ENCODE measurements at places on chromosomes 6 and 20. TPM values are rescaled to one million over a fixed set of nuclear protein-coding genes. Genes with fewer than 3 reads are reported as not detected.

DNA sequence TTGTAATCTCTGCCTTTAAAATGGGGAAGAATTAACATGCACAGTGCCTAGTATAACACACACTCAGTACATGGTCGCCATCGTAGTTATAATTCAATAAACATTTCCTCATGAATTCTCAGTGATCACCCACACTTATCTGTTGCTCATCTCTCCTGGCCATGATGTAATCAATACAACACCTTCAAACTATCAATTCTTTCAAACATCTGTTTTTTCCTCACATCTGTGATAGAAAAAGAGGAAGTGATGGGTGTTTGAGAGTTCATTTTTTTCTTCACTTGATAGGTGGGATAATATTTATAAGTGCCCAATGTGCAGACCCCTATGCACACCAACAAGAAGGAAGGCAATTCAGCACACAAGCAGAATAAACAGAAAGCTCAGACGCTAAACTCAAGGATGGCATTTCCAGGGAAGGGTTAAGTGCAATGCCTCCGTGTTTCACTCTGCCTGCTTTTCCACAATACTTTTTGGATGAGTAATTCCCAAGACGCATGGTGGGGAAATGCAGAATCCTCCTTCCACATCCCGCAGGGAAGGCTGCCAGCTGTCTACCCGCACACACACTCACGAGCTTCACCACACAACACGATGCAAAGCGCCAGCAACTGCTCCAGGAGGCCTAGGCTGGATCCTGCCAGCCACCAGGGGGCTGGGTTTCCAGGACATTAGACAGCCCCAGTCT, 100.3 kb downstream of the GMPR start:
- DNase-seq = peak; percentile 62

MOG gene
- not detected for total RNA-seq

- DNase-seq = no peak
These were observed 20.3 kb upstream of the GTF3C6 start for GRCh38 chr6:110938171-110938570.

DNA sequence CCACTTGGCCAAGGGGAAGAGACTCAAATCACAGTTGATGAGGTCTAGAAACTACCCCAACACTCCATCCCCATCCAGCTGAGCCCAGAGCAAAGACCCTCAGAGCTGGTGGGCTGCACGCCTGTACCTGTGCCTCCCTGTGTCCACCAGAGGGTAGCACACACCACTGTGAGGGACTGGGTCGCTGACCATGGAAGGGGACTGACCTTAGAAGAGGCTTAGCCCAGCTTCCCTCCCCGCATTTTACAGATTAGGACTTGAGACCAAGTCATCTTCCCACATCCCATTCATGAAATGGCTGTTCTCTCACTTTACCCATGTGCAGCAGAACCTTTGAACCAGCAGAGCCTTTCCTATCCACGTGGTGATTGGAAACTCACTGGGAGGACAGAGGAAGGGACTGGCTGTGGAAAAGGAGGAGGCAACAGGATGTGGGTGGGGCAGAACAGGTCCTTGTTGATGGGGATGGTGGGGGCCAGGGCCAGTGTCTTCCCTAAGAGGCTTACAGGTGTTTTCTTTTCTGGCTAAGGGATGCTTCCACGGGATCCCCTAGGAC, 44.3 kb downstream of the CPXM1 start:
- DNase-seq = no peak

GRCh38 chr6:41170547-41171160, 7.7 kb upstream of the TREM2 start:
- no peak for DNase-seq

GRCh38 chr20:14561741-14562221, 224.4 kb upstream of the FLRT3 start:
- DNase-seq = no peak

GRCh38 chr6:158765499-158766068, 53.6 kb downstream of the EZR start:
- no peak for DNase-seq

DNA sequence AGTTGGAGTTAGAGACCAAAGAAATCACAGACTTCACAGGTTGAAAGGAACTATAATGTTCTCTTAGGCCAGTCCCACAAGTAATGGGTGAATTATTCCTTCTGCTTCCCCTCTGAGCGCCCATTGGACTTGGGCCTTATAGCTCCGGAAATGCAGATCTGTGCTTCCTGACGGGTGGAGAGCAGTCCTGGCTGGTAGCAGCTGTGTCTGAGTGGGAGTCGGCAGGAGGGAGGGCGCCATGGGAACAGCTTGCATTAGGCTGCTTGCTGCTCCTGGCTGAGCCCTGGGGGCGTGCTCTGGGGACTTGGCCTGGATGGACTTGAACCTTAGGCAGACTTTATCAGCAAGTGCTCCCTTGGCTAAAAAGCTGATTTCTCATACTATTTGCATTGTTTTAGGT, 18.4 kb upstream of the NUP153 start:
- DNase-seq = peak; percentile 21

- no peak for DNase-seq
These were observed 574.4 kb downstream of the RNF144B start for GRCh38 chr6:18961566-18961965.

GRCh38 chr20:62476056-62476838, 452 bp upstream of the GATA5 start:
- DNase-seq = no peak

- DNase-seq = no peak
These were observed 324.7 kb upstream of the CNR1 start for GRCh38 chr6:88490908-88491264.
